ENCODE measurements at places on chromosomes 2 and 18.

- peak; percentile 22 for DNase-seq
These were observed 43.1 kb downstream of the KCTD18 start for GRCh38 chr2:200466425-200467418.

DNA sequence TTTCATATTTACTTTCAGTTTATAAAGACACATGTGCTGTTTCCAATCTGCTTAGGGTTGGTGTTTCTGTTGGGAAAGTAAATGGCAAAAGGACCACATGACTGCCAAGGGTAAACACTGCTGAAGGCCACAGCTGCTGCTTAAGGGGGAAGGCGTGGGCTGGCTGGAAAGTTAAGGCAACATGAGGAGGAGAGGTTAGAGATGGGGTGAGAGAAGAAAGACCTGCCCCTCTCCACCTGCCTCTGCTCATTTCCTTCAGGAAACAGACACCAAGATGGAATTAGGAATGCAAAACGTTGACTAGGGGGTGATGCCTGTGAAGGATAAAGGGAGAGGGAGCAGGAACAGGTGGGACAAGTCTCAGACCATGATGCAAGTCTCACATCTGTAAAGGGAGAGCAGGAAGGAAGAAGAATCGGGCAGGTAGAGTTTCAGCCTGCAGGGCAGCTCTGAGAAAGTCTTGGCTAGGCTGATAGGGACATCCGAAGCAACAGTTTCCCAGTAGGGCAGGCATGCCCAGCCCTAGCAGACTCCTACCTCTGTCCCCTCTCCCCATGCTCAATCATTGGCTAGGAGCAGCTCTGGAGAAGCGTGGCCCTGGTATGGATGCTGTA lies 86.0 kb downstream of the CDC42EP3 start:
- DNase-seq, result no peak

GRCh38 chr2:18830962-18831361 lies 241.6 kb upstream of the NT5C1B start:
- DNase-seq, result no peak

- DNase-seq, result no peak
These were observed at the start of gene SIX3 for GRCh38 chr2:44941551-44942234. SIX3 (plus strand) TSS chr2:44941702; CDS start chr2:44942105, 403 bp downstream.

DNA sequence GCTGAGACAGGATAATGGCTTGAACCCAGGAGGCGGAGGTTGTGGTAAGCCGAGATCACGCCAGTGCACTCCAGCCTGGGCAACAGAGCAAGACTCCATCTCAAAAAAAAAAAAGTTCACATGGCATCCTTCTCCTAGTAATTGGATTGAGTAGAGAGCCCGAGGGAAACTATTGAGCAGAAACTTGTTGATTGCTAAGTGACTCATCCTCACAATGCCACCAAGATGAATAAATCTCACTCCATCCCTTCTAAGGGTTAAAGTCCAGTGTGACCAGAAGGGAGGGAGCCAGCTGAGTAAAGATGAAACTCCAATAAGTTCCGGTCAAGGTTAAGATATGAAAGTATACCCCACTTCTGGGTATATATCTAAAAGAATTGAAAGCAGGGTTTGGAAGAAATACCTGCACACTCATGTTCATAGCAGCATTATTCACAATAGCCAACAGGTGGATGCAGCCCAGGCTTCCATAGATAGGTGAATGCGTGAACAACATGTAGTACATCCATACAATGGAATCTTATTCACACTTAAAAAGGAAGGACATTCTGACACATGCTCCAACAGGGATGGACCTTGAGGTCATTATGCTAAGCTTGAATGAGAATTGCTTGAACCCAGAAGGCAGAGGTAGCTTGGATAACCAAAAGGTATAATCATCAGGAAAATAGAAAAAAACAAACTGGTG lies 13.0 kb upstream of the FHL2 start:
- no peak for DNase-seq

- DNase-seq, result no peak
These were observed 630 bp upstream of the PPP1R1C start for GRCh38 chr2:181984814-181985631.

GRCh38 chr2:212005085-212005671 lies 533.4 kb downstream of the ERBB4 start:
- no peak for DNase-seq

Measured in activated T-helper 1 cell treated with anti-CD3 and anti-CD28 coated beads, Interleukin-2, amount 50 U/mL, for 16 hours (primary cell).